ENCODE measurements at places on chromosomes 2 and 18. TPM values are rescaled to one million over a fixed set of nuclear protein-coding genes. Genes with fewer than 3 reads are reported as not detected.
A peak's percentile ranks its signal among the peaks of the same experiment; 100 is the strongest.

- DNase-seq, result no peak
Measured at GRCh38 chr18:45677276-45677807, 46.6 kb upstream of the SLC14A1 start.

EPC2 gene
- 30.2 TPM for total RNA-seq

GRCh38 chr18:13635046-13635445 lies 91.3 kb downstream of the FAM210A start:
- no peak for DNase-seq

TACR1 gene
- total RNA-seq, result not detected

- no peak for DNase-seq
Measured at GRCh38 chr2:105896765-105897163, 152.1 kb downstream of the NCK2 start.

DNA sequence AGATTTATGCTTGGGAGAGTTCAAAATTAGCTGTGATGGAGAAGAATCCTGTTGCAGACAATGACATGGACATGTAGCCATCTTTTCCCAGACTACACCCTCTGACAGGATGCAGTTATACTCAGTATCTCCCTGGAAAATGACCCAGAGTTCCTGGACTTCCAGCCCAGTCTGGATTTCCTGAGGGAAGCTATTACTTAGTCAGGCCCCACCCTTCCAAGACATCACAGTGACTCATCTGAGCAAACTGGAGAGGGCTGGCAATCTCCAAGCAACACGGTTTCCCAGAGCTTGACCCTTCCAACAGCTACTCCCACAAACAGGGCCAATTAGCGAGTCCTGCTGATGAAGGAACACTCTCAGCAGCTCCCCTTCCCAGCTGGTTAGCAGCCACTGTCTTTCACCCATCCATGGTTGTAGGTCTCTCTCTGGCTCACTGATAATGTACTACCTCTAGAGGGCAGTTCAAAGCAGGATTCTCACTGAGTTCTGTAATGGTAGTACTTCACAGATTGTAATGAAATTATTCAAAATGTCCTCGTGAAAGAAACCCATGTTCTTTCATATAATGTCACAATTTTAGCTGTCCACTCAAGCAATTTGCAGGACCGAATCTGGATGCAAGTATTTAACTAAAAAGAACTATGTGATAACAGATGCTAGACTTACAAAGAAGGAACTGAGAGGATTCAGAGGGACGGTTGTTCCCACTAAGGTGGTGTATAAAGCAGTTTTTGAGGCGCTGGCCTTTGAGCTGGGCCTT lies 110.2 kb downstream of the MDH1 start:
- DNase-seq, result peak; percentile 65

GRCh38 chr2:131030478-131030971 lies 62.7 kb downstream of the FAM168B start:
- no peak for DNase-seq

DNA sequence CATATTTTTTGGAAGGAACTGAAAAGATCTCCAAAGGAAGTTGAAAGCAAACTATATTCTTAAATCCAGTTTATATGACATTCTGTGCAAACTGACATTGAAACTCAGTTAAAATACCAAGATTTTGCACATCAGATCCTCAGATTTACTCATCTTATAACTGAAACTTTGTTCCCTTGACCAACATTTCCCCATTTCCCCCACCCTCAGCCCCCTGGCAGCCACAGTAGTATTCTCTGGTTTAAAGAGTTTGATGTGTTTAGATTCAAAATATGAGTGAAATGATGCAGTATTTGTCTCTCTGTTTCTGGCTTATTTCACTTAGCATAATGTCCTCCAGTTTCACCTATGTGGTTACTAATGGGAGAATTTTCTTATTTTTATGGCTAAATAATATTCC lies 99.2 kb upstream of the ITGA4 start:
- DNase-seq, result no peak

SRD5A2 gene
- not detected for total RNA-seq

- no peak for DNase-seq
Measured at GRCh38 chr2:63399156-63399555, 189.1 kb downstream of the WDPCP start.

DNA sequence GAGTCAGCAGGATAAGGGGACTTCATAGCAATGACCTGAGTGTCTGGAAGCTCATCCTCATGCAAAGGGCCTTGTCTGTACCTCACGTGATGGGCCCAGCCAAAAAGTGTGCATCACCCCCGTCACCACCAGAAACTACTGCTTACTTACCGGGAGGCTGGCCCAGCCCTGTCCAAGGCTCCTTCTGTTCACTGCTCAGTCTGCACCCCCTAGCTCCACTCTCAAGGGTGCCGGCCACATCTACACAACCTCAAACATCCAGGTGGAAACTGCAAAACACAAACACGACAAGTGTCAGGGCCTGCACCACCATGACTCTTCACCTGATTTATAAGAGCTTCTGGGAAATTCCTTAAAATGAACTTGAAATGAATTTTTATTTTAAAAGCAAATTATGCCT lies 55.1 kb downstream of the ADD2 start:
- no peak for DNase-seq

VIT gene
- 0.77 TPM for total RNA-seq

- no peak for DNase-seq
Measured at GRCh38 chr2:239579081-239579480, 178.3 kb upstream of the HDAC4 start.

- peak; percentile 61 for DNase-seq
Measured at GRCh38 chr2:1632002-1632348, 112.3 kb downstream of the PXDN start.

UNC80 gene
- total RNA-seq, result 0.08 TPM

DNA sequence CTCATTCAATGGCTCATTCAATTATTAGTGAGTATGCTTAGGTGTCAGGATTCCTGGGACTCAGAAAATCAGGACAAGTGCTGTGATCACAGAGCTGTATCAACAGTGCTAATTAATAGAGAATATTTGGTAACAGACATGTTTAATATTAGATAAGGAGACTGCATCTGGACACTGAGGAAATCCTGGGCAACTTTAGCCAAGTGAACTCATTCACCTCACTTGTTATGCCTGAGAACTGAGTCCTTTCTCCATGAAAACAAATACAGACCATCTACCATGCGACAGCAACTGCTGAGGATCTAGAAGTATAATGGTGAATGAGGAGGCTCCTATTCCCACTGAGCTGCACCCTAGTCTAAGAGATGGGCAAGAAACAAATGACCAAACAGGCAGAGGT lies 23.1 kb upstream of the ATP8B1 start:
- no peak for DNase-seq

DNA sequence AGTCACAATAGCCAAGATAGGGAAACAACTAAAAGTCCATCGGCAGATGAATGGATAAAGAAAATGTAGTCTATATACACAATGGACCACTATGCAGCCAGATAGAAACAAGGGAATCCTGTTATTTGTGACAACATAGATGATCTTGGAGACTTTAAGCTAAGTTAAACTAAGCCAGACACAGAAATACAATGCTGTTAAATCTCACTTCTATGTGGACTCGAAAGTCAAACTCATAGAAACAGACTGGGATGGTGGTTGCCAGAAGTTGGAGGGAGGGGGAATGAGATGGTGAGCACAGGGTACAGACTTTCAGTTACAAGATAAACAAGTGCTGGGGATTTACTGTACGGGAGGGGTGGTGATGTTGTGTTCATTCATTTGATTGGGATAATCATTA lies 5.4 kb upstream of the CNDP1 start:
- no peak for DNase-seq

FOXD4L1 gene
- total RNA-seq, result not detected

GAREM2 gene
- total RNA-seq, result 12.4 TPM

- no peak for DNase-seq
Measured at GRCh38 chr2:55451699-55452098, 32.0 kb upstream of the CCDC88A start.

GRCh38 chr18:58391231-58391825 lies 237.6 kb downstream of the ALPK2 start:
- DNase-seq, result no peak

- no peak for DNase-seq
Measured at GRCh38 chr18:23634692-23635091, 28.0 kb downstream of the ANKRD29 start.

DNA sequence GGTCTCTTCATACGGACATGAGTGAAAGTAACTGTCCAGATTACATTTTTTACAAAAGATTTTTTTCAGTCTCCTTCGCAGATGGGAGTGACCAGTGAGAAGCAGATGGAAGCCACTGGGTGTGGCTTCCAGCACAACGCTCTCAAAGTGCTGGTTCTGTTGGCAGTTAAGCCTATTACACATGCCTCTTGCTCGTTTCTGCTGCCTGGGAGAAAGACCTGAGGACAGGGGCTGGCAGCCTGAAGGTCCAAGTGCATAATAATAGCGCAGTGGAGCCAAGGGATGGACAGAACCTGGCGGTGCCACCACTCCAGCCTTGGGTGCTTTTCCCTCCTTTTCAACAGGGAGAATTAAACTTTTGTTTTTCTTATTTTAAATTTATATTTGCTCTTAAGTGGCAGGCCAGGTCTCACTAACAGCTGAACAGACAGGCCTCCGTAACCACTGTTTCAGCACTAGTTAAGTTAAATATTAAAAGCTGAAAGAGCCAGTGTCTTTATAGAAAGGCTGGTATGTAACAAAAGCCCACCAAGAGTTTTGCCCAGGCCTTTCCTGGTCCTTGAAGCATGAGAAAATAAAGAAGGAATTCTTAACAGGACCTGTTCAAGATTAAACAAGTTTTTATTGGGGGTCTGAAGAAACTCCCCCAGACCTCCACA lies 1.2 kb upstream of the SKA1 start:
- no peak for DNase-seq

- DNase-seq, result no peak
Measured at GRCh38 chr2:64655873-64656272, 2.2 kb upstream of the SERTAD2 start.

- no peak for DNase-seq
Measured at GRCh38 chr2:70330476-70330875, 28.6 kb upstream of the FAM136A start.

DNA sequence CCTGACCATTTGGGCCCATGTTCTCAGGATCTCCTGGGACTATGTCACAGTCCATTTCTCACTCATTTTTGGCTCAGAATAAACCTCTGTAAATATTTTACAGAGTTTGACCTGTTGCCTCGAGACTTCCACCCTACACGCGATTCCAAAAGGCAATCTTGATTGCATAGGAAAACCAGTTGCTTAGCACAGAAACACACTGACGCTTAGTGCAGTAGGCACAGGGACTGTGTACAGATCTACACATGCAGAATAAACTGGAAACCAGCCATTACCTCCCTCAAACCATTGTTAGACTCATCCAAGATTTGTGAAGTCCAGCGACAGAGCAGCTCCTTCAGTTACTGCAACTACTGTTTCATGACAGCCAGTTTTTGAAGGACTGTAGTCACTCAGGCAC lies 73.0 kb downstream of the NCKAP5 start:
- no peak for DNase-seq

DNA sequence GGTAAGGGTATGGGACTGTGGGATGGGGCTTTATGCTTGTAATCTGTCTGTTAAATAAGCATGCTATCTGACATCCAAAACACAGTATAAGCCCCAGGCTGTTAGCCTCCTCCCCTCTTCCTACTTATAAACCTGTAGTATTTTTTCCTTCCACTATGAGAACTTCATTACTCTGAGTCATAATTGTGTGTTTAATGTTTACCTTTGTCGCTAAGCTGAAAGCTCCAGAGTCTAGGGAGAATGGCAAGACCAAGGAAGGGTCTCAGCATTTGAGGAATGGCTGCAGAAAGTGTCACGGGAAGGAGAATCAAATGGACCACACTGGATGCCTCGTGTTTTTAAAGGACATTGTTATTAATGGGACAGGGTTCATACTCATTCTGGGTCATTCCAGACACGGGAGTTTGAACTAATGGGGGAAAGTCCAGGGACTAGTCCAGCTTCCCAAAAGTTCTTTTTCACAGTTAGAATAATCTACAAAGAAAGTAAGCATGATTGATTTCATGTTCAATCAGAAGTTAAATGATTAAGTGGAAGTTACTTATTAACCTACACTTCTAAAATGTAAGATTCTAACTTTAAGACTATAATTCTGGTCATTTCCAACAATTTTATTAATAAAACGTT lies 292.2 kb downstream of the AFF3 start:
- no peak for DNase-seq
